ENCODE measurements at places on chromosomes 5 and 9. TPM values are rescaled to one million over a fixed set of nuclear protein-coding genes. Genes with fewer than 3 reads are reported as not detected.

DNA sequence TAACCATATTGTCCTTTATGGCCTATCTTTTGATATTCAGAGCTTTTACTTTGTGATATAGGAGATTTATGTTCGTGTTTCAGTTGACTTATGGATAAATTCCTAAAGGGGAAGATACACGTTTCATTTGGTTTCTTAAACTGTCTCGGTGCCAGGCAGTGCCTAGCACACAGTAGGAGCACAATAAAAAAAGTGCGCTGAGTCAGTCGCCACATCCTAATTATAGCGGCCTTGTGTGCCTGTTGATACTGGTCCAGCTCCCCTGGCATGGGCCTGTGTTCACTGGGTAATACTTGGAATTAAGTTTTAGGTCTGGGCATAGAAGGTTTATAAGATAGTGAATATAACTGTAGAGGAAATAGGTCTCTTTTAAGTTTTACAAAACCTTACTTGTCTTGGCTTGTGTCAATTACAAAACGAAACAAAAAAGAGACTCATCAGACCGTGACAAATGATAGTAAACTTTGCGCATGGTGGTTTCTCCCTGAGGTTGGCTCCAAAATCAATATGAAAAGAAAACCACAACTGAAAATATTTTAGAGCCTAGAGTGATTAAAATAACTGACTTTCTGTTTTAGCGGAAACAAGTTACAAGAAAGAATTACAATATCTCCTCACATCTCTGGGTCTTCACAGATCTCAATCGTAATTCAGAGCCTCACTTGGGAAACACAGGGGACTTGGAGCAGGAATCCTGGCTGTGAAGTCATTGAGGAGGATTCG is 84.8 kb downstream of the MVB12B start:
- no peak for ATAC-seq

GRCh38 chr5:75051217-75051751 is 1.1 kb downstream of the GCNT4 start:
- no peak for ATAC-seq

- ATAC-seq: no peak
These were observed 245.9 kb downstream of the ACTL7B start for GRCh38 chr9:108609897-108610253.

DNA sequence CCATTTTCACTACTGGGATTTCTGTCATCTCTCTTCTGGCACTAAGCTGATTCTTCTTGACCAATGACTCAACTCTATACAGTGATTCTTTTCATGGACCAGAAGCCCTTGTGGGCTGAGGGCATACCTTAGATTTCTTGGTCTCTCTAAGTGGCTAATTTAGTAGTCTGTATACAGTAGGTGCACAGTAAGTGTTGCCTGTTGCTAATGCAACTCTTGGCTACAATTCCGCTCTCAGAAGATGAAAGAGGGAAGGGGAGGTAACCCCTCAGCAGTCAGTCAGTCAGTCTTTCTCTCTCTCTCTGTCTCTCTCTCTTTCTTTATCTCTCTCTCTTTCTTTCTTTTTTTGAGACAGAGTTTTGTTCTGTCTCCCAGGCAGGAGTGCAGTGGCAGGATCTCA is 115.1 kb upstream of the PANK3 start:
- ATAC-seq: no peak

DNA sequence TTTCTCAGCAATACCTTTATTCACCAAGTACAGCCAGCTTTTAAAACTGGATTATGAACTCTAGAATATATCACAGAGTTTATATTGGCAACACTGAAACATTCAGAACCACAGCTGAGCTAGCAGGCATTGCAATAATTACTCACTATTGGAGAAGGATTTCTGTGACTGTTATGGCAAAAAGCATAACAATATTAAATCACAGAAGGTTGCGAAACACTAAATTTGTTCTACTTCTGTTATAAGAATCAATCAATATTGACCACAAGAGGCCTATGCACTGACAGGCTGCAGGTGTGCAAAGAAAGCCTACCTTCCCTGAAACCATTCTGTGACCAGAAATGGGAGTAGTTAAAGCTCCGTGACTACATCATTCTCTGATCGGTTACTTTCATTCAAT is 59.2 kb downstream of the AP3B1 start:
- ATAC-seq: no peak

Gene PCDHGA12
- 1.4 TPM for total RNA-seq

DNA sequence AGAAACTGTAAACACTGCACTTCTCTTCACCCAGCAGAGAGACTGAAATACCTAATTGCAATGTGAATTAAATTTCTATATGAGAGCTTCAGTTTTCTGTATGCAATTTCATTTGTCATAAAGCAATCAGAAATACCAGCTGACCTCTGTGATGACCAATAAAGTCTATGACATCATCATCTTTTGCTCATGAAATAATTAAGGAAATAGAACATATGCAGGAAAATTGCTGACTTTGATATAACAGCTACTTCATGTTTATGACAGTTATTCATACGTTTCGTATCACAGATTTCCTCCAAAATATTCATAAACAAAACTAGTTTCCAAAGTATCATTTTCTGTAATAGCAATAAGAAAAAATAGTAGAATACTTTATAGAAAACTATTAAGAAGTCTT is 652.3 kb downstream of the SLCO4C1 start:
- peak; percentile 22 for ATAC-seq

Gene SOHLH1
- not detected for total RNA-seq

DNA sequence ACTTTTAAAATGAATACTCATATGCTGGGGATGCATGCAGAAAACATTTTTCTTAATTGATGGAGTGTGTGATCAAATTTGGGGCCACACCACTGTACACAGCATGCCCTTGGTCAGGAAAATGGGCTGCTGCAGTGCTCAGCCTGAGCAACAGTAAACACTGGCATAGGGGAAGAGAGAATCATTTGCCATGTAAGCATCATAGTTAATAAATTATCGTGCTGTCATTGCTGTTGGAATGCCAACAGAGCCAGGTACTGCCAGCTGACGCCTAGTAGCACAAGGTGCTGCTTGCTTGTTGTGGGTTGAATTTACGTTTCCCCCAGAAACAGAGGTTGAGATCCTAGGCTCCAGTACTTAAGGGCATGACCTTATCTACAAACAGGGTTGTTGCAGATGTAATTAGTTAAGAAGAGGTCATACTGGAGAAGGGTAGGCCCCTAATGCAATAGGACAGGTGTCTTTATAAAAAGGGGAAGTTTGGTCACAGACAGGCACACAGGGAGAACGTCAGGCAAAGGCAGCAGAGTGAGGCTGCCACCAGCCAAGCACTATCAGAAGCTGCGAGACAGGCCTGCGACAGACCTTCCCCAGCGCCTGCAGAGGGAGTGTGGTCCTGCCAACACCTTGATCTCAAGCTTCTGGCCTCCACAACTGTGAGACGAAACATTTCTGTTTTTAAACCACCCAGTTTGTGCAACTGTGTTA is 25.3 kb downstream of the DAP start:
- no peak for ATAC-seq

Gene LRRC19
- total RNA-seq: 0.94 TPM

DNA sequence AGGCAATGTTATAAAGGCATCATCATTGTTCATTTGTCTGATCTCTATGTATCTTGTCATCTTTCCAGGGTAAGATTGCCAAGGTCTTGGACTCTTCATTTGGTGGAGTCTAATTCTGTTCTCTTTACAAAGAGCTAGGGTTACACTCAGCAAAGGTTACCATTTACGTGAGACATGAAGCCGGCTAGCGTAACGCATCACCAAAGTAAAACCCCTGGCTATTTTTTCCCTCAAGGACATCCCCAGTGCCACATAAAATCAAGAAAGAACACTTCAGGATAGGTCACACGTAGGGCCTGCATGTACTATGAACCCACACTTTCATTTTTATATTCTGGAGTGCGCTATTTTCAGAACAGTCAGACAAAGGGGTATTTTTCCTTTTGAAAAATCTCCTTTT is 20.0 kb upstream of the MYOT start:
- no peak for ATAC-seq

- no peak for ATAC-seq
These were observed 147.1 kb upstream of the ZNF618 start for GRCh38 chr9:113728989-113729388.

- peak; percentile 72 for ATAC-seq
These were observed 156.3 kb upstream of the IER5L start for GRCh38 chr9:129334105-129334935.

DNA sequence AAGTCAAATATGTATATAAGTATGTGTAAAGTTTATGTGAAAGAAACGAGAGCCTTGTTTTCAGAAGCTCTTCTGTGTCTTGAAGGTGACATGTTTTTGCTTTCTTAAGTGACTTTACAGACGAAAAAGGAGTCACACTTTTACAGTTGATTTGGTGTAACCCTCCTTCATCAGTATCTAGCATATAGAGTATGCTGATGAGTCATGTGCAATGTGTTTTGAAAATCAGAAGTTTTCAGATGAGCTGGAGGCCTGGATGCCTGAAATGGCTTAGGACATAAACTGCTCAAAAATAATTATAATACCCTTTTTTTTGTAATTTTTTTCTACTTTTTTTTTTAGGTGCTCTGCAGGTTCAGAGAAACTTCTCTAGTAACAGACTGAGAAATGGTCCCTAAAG is 209.5 kb downstream of the CD180 start:
- no peak for ATAC-seq

GRCh38 chr5:9681706-9682105 is 51.6 kb upstream of the TAS2R1 start:
- no peak for ATAC-seq

DNA sequence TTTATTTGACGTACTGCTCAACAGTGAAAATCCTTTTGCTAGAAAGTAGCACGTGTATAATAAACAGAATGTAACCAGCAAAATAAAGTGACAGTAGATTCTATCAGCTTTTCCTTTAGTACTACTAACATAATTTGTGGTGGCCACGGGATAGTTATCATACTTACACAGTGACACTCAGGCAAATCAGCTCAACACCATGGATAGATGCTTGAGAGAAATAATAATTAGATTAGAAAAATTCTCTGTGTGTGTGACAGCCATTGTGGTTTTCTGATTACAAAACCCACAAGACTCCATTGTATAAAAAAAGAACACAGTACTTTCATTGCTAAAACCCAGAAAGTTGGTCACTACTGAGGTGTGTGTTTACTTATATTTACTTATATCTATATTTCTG is 101.1 kb downstream of the MUSK start:
- no peak for ATAC-seq
